A172 (cell line): ENCODE measurements at places on chromosomes 2 and 18. TPM values are rescaled to one million over a fixed set of nuclear protein-coding genes. Genes with fewer than 3 reads are reported as not detected.

The RANBP2 gene
- 45.0 and 60.2 TPM in 2 replicates for total RNA-seq

- DNase-seq: no peak
These were observed 22.7 kb downstream of the MRO start for GRCh38 chr18:50797142-50797541.

DNA sequence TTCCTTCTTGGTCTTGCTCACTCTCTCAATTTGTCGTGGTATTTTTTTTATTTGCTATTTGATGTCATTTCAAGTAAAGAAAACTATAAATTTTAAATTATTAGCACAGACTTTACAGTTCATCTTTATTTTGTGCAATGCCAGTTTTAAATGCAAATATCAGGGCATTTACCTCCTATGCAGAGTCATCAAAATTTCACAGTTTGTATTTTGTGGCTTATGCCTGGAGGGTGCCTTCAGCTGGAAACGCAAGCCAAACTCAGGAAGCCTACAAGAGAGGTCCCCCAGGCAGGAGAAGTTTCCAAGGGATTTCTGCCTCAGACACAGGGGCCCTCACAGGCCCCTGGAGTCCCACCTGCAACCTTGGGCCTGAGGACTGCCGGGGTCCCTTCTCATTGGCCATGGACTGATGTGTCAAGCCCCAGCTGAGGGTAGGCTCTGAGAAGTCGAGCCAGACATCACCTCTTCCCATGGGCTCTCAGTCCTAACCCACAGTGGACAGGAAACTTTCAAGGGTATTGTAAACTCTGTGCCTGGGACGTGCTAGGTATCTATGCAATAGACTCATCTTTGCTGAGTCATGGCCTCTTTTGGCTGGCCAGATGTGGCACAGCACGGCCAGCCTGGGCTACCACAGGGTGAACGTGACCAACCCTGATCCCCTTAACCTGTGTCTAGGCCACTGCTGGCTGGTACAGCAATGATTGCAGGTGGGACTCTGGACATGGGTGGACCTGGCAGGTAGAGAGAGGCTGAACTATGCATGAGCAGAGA, 236.5 kb downstream of the CELF4 start:
- no peak for DNase-seq

- peak; percentile 63 for DNase-seq
These were observed 302.4 kb downstream of the STK39 start for GRCh38 chr2:167944825-167945659.

GRCh38 chr2:42602876-42603219, 34.4 kb downstream of the MTA3 start:
- no peak for DNase-seq

GRCh38 chr18:54116541-54117257, 107.8 kb downstream of the MBD2 start:
- no peak for DNase-seq

- DNase-seq: no peak
These were observed 33.7 kb downstream of the STARD6 start for GRCh38 chr18:54323970-54324369.

The PSMA8 gene
- not detected in 2 replicates for total RNA-seq

DNA sequence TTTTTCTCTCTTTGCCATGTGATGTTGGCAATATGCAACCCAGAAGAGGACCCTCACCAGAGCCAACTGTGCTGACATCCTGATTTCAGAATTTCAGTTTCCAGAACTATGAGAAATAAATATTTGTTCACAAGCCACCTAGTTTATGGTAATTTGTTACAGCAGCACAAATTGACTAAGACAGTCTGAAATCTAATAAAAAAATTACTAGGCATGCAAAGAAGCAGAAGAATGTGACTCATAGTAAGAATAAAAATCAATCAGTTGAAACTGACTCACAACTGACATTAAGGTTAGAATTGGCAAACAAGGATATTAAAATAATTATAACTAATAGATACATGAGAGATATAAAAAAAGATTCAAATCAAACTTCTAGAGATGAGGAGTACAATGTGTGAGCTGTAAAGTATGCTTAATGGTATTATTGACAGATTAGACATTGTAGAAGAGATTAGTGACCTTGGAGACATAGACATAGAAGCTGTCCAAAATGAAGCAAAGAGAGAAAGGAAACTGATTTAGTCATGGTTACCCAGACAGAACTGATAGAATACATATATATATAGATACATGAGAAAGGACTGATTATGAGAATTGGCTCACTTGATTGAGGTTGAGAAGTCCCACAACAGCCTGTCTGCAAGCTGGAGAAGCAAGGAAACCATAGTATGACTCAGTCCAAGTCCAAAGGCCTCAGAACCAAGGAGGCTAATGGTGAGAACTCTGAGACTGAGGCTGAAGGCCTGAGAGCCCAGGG, 27.8 kb upstream of the TTC39C start:
- DNase-seq: no peak

GRCh38 chr2:2849464-2850217, 518.6 kb upstream of the MYT1L start:
- no peak for DNase-seq

The MYL12A gene
- 1,577 and 1,578 TPM in 2 replicates for total RNA-seq
